ENCODE measurements at places on chromosomes 11 and 22. TPM values are rescaled to one million over a fixed set of nuclear protein-coding genes. Genes with fewer than 3 reads are reported as not detected.
A peak's percentile ranks its signal among the peaks of the same experiment; 100 is the strongest.

DNA sequence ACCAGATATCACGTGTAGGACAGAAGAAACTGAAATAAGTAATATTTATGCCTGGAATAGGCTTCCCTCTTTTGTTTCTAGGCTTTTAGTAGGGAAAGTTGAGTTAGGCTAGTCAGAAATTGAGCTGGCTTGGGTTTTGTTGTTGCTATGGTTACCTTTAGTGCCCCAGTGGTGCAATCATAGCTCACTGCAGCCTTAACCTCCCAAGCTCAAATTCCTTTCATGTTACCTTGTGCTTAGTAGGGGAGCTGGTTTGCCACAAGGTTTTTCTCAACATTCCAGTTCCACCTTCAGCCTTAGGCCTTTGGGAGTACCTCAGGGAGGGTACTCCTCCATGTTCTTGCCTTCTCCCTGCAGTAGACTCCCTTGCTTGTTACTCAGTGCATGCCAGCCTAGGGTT, 69.1 kb upstream of the SUSD2 start:
- DNase-seq, result peak; percentile 23

The IRAG1 gene
- polyA plus RNA-seq, result 21.8 TPM

The FOLH1 gene
- polyA plus RNA-seq, result not detected

The CNTN5 gene
- polyA plus RNA-seq, result 0.17 TPM
